Osteocyte (in vitro differentiated cells): ENCODE measurements at places on chromosomes 11 and 22. TPM values are rescaled to one million over a fixed set of nuclear protein-coding genes. Genes with fewer than 3 reads are reported as not detected.

The TBX10 gene
- not detected in 2 replicates for total RNA-seq

The ADAMTS8 gene
- 0.19 and 0.31 TPM in 2 replicates for total RNA-seq

- no peaks in the 10 kb centered on the region for H3K36me3 ChIP-seq
- H3K27me3 ChIP-seq, result peaks cover 16% of the 10 kb centered on the region
- no peak overlapping the region for H3K4me3 ChIP-seq
- no peaks in the 10 kb centered on the region for H3K4me1 ChIP-seq
These were observed 6.9 kb upstream of the MS4A14 start for GRCh38 chr11:60389279-60389910.

The PLA2G3 gene
- total RNA-seq, result 0.13 TPM in 1 of 2 replicates, not detected in the other

DNA sequence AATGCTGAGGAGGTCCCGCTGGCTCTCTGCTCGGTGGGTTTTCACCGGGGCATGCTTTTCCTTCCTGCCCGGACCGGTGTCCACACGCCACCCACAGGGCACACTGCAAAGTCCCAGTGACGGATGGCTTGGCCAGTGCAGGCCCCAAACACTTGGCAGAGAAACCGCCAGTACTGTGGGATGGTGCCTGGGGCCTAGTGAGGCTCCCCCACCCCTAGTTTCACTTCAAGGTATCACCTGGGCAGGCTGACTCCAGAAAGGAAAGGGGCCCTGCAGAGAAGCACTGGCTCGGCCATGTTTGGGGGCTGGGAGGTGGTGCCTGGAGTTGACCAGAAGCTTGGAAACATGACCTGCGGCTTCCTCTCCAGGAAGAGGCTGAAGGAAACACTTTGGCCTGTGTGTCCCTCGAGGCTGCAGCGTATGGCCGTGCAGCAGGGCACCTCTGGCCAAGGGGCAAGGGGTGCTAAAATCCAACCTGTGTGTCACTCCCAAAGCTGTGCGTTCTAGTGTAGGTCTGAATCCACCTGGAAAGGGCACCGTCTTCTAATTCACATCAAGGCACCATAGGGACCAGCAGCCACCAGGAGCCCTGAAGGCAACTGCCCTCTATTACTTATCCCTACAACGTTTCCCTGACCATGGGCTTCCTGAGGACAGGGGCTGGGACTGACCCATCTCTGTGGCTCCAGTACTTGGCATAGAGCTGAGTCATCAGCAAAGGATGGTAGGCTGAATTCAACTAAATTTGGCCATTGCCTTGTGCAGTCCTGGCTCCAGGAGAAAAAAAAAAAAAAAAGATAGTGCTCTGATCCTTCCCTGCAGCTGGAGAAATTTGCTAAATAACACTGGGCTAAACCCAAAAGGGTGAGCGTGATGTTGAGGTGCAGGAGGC is 22.6 kb downstream of the TPBGL start:
- H3K4me1 ChIP-seq, result no peaks in the 10 kb centered on the region
- H3K27me3 ChIP-seq, result peaks cover 6% of the 10 kb centered on the region
- H3K4me3 ChIP-seq, result no peak overlapping the region
- no peaks in the 10 kb centered on the region for H3K36me3 ChIP-seq

The OR2AG1 gene
- total RNA-seq, result not detected in 2 replicates

The NPAT gene
- total RNA-seq, result 15.8 and 16.5 TPM in 2 replicates

The MMP11 gene
- 72.5 and 76.5 TPM in 2 replicates for total RNA-seq

DNA sequence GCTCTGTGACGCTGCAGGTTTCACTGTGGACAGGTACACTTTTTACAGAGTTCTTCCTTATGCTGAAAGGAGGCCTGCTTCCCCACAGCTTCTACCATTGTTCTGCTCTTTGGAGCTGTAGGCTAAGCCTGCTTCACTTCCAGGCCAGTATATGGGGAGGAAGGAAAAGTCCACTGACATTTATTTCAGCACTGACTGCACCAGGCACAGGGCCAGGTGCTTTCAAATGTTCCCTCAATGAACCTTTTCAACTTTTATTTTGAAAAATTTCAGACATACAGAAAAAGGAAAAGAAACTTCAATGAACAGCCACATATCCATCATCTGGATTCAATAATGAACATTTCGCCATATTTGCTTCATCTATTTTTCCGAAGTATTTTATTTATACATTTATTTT is 22.0 kb downstream of the POU2F3 start:
- H3K27me3 ChIP-seq, result peaks cover 78% of the 10 kb centered on the region
- H3K4me3 ChIP-seq, result no peak overlapping the region
- H3K36me3 ChIP-seq, result no peaks in the 10 kb centered on the region

DNA sequence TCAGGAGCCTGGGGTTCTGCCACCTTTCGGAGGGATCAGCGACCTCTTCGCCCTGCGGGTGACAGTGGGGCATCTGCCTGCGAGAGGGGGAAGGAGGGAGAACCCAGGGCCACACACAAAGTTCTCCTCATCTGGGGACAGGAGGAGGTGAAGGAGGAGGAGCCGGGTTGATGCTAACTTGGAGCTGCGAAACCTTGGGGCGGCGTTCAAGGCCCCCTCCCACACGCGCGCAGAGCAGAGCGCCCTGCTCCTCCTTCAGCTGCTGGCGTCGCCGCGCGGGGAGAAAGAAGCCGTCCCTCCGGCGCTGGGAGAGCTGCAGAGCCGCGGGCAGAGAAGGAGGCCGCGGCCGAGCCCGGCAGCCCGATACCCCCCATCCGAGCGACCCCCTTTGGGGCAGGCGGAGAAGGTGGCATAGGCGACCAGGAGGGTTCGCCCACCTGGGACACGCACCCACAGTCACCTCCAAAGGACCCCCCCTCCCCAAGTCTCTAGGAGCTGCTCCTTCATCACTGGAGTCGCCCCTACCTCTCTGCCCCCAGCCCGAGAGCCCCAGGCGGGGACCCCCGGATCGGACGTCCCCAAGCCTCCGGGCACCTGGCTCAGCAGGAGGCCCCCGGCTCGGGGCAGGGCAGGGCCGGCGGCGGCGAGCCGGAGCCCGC is at the start of gene RASD2:
TSS of gene RASD2 (plus strand) at position 237 of the 659 bp plus-strand sequence. CDS start 5,979 bp downstream, outside the sequence.
- H3K27me3 ChIP-seq, result peaks cover 40% of the 10 kb centered on the region
- peaks cover 9% of the 10 kb centered on the region for H3K4me1 ChIP-seq
- DNase-seq, result no peak
- no peaks in the 10 kb centered on the region for H3K36me3 ChIP-seq

The DHCR7 gene
- total RNA-seq, result 29.8 and 30.2 TPM in 2 replicates

DNA sequence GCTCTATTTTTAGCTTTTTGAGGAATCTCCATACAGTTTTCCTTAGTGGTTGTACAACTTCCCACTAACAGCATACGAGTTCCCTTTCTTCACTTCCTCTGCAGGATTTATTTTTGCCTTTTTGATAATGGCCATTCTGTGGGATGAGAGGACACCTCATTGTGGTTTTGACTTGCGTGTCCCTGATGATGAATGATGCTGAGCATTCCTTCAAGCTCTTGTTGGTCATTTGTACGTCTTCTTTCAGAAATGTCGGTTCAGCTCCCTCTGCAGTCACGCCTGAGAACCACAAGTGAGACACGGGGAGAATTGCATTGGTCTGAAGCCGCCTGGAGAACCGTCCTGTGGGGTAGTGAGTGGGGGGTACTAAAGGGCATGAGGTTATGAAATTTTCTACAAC is 2.0 kb upstream of the KRTAP5-10 start:
- no peak for DNase-seq
- no peak overlapping the region for H3K27ac ChIP-seq
- no peak overlapping the region for H3K4me3 ChIP-seq
- H3K27me3 ChIP-seq, result peaks cover 48% of the 10 kb centered on the region
- H3K4me1 ChIP-seq, result no peaks in the 10 kb centered on the region

The HEPN1 gene
- total RNA-seq, result not detected in 2 replicates

The TYMP gene
- total RNA-seq, result 9.0 and 10.8 TPM in 2 replicates

GRCh38 chr11:73135346-73136284 is 6.5 kb downstream of the FCHSD2 start:
- peaks cover 28% of the 10 kb centered on the region for H3K4me1 ChIP-seq
- no peak overlapping the region for H3K27ac ChIP-seq
- DNase-seq, result peak; percentile 36
- H3K27me3 ChIP-seq, result no peaks in the 10 kb centered on the region
- H3K4me3 ChIP-seq, result no peak overlapping the region

GRCh38 chr22:31085493-31085824 is 4.3 kb downstream of the SMTN start:
- no peak for DNase-seq
- H3K36me3 ChIP-seq, result no peaks in the 10 kb centered on the region
- peak overlapping the region; percentile 78 for H3K4me3 ChIP-seq
- no peaks in the 10 kb centered on the region for H3K27me3 ChIP-seq
- peaks cover 38% of the 10 kb centered on the region for H3K4me1 ChIP-seq
- peak overlapping the region; percentile 90 for H3K27ac ChIP-seq

- no peak overlapping the region for H3K27ac ChIP-seq
- H3K27me3 ChIP-seq, result no peaks in the 10 kb centered on the region
- no peak overlapping the region for H3K4me3 ChIP-seq
- H3K4me1 ChIP-seq, result no peaks in the 10 kb centered on the region
These were observed 6.7 kb downstream of the SLC22A12 start for GRCh38 chr11:64597671-64598101.

The MMP20 gene
- not detected in 2 replicates for total RNA-seq

DNA sequence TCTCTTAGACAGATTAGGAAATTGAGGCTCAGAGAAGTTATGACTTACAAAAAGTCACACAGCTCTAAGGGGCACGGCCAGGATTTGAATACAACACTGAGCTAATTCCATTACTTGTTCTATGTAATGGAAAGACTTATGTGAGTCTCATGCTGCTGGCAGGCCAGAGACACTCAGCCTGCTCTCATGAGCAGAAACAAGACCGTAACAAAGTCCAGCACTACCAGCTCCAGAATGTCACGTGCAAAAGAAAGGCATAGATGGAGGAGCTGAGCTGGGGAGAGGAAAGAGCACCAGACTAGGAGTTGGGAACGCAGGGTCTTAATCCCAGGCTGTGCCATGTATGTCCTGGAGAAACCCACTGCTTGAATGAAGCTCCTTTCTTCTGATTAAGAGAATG is 1.8 kb downstream of the CHRDL2 start:
- DNase-seq, result no peak
- H3K27ac ChIP-seq, result no peak overlapping the region
- no peak overlapping the region for H3K4me3 ChIP-seq
- peaks cover 80% of the 10 kb centered on the region for H3K27me3 ChIP-seq

The DDTL gene
- not detected in 2 replicates for total RNA-seq

DNA sequence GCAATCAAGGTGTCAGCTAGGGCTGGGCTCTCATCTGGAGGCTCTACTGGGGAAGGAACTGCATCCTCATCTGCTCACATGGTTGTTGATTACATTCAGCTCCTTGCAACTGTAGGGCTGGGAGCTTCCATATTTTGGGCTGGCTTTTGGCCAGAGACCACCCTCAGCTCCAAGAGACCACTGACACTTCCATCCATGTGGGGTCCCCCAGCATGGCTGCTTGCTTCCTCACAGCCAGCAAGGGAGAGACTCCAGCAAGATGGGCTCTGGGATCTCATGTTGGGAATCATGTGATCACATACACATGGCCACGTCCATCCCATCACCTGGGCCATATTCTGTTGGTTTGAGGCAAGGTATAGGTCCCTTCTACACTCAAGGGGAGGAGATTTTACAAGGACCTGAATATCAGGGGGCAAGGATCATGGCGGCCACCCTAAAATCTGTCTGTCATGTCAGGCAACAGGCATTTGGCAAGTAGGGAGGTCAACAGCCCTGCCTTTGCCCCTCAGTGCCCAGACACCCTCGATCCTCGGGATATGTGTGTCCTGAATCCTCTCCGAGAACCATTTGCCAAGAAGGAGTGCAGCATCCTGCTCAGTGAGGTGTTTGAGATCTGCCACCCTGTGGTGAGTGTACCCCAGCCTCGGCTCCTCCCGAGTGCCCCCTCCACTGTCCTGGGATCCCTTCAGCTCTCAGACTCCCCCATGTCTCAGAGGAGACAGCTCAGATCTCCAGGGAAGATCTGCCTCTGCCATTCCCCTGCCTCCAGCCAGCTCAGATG is 48.7 kb downstream of the OTOG start:
- H3K36me3 ChIP-seq, result no peaks in the 10 kb centered on the region
- peak; percentile 56 for DNase-seq
- no peaks in the 10 kb centered on the region for H3K4me1 ChIP-seq
- no peaks in the 10 kb centered on the region for H3K27me3 ChIP-seq
- no peak overlapping the region for H3K27ac ChIP-seq
- H3K4me3 ChIP-seq, result no peak overlapping the region

- DNase-seq, result no peak
- H3K4me1 ChIP-seq, result peaks cover 84% of the 10 kb centered on the region
- H3K36me3 ChIP-seq, result no peaks in the 10 kb centered on the region
These were observed 43.7 kb downstream of the MED15 start for GRCh38 chr22:20550851-20551744.

The DSCAML1 gene
- not detected in 2 replicates for total RNA-seq

- no peak for DNase-seq
- H3K4me1 ChIP-seq, result no peaks in the 10 kb centered on the region
- H3K4me3 ChIP-seq, result no peak overlapping the region
- no peaks in the 10 kb centered on the region for H3K27me3 ChIP-seq
These were observed 406.6 kb upstream of the LARGE1 start for GRCh38 chr22:34326901-34327300.

DNA sequence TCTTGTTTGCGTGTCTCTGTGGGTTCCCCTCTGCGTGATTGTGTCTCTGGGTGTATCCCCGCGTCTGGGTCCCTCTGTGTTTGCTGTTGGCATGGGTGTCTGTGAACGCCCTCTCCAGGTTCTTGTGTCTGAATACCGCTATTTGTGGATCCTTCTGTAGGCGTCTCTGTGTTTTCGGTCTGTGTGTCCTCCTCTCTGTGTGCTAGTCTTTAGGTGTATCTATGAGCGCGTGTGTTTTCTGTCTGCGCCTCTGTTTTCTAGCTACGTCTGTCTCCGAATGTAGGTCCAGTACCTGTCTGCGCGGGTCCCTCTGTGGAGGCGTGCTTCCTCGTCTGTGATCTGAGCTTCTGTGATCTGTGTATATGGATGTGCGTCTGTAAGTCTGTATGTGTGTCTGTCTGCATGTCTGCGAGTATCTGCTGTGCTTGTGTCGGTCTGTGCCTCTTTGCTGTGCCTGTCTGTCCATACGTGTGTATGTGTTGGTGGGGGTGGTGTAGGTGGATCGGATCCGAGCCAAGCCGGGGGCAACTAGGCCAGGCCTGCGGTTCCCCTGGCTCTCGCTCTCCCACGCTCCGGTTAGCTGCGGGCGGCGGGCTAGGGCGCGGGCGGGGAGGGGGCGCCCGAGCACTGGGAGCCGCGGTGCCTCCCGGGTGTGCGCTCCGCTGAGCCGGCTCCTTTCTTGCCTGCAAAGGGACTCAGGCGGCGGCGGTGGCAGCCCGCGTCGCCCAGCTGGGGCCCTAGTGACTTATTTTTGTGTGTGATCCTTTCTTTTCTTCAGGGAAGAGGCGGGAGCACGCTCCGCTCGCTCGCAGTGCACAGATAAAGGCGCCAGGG is 105.3 kb upstream of the E2F8 start:
- no peak for DNase-seq
- no peaks in the 10 kb centered on the region for H3K36me3 ChIP-seq
- H3K27ac ChIP-seq, result no peak overlapping the region
- peaks cover 91% of the 10 kb centered on the region for H3K27me3 ChIP-seq
- H3K4me1 ChIP-seq, result peaks cover 15% of the 10 kb centered on the region
- H3K4me3 ChIP-seq, result peak overlapping the region; percentile 69

DNA sequence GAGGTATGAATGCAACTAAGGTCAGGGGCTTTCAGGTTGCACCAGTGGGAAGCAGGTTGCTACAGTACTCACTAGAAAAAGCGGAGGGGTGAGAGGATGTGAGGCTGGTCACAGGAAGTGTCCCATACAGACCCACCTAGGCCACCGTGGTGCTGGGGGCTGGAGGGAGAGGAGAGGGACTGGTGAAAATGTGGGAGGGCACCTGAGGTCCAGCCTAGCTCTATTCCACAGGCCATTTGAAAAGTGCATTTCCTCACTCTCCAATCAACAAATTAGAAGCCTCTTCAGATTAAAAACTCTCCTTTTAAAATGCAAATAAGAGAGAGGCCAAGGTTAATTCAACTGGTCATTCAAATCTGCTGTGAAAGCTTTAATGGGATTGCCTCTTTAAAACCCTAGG is 38.6 kb upstream of the NCAM1 start:
- DNase-seq, result no peak
- H3K27me3 ChIP-seq, result no peaks in the 10 kb centered on the region
- H3K4me1 ChIP-seq, result no peaks in the 10 kb centered on the region
- H3K36me3 ChIP-seq, result no peaks in the 10 kb centered on the region
- H3K4me3 ChIP-seq, result no peak overlapping the region
- no peak overlapping the region for H3K27ac ChIP-seq

The PATE4 gene
- total RNA-seq, result not detected in 2 replicates
